ENCODE measurements at places on chromosomes 3 and 15. TPM values are rescaled to one million over a fixed set of nuclear protein-coding genes. Genes with fewer than 3 reads are reported as not detected.

DNA sequence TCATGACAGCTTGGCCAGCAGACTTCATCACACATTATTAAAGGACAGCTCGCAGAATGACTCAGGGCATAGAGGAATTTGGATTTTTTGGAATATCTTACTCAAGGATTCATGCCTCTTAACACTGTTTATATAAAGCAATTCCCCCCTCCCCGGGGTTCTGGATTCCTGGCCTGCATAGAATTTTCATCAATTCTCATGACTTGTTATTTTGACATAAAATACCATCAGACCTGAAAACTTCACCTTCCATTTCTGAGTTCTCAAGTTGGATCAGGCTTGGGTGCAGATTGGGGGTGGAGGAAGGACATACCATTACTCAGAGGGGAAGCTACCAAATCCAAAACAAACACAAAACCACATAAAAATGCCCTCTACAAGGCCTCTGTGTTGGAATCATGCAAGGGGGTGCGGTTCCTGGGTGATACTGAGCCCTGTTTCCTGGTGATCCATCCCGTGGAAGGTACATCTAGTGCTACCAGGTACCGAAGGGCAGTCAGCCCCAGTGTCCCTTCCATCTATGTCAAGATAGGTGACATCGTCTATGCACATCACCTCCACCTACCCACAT lies 95.3 kb downstream of the DAPK2 start:
- no peak for DNase-seq

DNA sequence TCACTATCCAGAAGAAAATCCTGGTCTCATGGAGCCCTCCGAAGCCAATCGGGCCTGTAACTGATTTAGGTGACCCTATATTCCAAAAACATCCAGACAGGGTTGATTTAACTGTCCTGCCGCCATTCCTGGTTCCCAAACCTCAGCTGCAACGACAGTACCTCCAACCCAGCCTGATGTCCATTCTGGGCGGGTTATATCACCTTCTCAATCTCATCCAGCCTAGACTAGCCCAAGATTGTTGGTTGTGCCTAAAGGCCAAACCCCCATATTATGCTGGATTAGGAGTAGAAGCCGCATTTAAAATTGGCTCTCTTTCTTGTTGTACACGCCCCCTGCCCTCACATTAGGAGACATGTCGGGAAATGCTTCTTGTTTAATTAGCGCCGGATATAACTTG lies 36.7 kb downstream of the ZBTB11 start:
- no peak for DNase-seq

DNA sequence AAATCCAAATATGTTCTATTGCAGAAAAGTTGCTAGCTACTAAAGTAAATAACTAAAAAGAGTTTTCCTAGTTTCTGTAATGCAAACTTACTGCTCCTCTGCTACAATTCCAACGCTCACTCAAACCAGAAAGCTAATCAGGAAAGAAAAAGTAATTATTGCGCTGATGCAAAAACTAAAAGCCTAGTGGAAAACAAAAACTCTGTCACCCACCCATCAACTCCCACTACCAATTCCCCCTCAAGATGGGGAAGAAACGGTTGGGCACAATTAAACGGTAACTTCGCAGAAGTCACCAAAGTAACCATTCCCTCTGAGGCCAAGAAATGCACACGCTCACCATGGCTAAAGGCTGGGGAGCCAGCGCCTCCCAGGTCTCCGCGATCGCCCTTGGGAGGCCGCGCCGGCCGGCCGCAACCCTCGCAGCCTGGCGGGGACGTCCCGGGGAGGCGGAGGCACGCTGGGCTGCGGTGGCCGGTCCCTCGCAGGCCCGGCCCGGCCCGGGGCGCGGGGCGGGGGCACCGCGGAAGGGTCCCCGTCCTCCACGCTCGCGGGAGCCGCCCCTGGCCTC lies 684 bp downstream of the SLTM start:
- DNase-seq, result no peak

DNA sequence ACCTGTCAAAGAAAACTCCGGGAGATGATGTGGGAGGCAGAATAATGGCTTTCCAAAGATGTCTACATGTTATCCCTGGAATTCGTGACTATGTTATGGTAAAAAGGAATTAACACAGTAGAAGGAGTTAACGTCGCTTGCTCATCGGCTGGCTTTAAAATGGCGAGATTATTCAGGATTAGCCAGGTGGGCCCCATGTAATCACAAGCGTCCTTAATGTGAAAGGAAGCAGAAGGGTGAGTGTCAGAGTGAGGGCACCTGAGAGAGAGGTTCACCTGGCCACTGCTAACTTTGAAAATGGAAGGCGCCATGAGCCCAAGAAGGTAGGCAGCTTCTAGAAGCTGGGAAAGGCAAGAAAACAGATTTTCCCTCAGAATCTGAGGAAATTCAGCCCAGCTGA lies 557.2 kb downstream of the EPHB1 start:
- no peak for DNase-seq

DNA sequence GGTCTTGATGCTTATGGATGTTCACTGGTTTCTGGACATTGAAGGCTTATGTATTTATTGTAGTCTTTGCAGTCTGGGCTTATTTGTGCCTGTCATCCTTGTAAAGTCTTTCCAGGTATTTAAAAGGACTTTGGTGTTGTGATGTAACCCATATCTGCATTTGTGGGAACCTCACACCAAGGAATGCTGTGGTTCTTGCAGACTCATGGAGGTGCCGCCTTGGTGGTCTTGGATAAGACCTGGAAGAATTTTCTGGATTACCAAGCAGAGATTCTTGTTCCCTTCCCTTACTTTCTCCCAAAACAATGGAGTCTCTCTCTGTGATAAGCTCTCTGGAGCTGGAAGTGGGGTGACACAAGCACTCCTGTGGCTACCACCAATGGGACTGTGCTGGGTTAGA lies 363.5 kb upstream of the NECTIN3 start:
- no peak for DNase-seq

DNA sequence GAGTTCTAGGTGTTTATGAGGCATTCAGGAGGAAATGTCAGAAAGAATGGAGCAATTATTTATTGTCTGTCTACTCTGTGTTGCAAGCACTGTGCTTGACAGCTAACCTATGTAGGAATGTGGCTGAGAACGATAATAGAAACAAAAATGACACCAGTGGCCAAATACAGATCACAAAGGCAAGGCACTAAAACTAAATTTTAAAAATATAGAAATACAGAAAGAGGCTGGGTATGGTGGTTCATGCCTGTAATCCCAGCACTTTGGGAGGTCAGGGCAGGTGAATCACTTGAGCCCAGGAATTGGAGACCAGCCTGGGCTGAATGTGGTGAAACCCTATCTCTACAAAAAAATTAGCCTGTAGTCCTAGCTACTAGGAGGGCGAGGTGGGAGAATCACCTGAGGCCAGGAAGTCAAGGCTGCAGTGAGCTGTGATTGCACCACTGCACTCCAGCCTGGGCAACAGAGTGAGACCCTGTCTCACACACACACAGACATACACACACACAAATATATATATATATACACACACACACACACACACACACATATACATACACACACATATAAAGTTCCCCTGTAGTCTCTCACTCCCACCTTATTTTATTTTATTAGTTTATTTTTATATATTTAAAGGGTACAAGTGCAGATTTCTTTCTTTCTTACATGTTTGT lies 6.0 kb downstream of the PRKCI start:
- no peak for DNase-seq

Gene SLC2A2
- total RNA-seq, result not detected

Gene CACNA2D2
- total RNA-seq, result 0.10 TPM

DNA sequence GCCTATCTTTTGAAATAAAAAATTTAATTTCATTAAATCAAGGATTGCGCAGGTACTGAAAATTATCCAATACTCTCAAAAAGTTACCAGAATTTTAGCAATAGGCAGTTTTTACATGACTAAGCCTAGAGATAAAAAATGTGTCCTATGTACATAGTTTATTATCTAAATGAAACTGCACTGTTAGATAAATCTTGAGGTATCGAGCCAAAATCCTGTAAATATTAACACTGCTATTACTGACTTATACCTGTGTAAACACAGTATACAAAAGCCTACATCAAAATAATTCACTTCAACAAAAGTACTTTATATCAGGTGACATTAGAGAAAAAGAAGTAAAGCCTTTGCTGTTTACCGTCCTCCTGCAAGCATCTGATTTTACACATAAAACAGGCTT lies 60.7 kb downstream of the TASOR start:
- no peak for DNase-seq

Gene RASL12
- total RNA-seq, result not detected

Gene FHIT
- total RNA-seq, result 8.1 TPM

DNA sequence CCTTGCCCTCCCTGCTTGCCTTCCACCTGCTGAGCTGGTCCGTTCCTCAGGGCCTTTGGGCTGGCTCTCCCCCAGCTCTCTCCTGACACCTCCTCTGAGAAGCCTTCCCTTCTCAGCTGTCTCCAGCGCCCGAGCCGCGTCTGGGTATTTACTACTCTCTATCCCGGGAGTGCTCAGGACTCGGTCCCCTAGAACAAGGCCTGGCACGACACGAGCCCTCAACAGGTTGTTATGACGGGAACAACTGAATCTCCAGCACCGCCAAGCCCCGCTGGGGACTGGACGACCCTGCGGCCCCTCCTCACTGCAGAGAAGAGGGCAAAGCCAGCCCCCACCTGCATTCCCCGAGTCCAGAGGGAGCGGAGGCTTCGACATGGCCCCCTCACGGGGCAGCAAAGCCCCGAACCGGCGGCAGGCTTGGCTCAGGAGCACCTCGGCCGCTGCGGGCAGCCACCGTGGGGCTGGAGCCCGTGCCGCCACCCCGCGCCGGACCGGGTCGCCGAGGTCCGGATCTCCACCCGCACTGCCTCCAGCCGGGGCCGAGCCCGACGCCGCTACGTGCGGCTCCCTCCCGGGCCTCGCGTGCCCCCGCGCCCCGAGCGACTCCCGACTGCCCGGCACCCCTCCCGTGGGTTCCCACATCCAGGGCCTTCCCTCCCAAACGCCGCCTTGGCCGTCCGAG lies 792 bp downstream of the TPRA1 start:
- no peak for DNase-seq
